Activated CD4-positive, alpha-beta T cell treated with anti-CD3 and anti-CD28 coated beads for 1 hour (primary cell): ENCODE measurements at places on chromosomes 13 and 19.

GRCh38 chr13:111411919-111412650 is 91.6 kb downstream of the TEX29 start:
- no peak for DNase-seq

DNA sequence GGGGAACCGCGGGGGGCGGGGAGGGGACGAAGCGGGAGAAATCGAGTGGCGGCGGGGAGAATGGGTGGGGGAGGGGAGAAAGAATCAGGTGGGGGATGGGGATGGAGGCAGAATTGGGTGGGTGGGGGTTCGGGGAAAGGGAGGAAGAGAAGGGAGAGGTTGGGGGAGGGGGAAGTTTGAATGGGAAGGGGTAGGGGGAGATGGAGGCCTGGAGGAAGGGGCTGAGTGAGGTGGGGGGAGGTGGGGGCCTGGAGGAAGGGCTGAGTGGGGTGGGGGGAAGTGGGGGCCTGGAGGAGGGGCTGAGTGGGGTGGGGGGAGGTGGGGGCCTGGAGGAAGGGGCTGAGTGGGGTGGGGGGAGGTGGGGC is 403 bp upstream of the ADAMTS10 start:
- DNase-seq = no peak

DNA sequence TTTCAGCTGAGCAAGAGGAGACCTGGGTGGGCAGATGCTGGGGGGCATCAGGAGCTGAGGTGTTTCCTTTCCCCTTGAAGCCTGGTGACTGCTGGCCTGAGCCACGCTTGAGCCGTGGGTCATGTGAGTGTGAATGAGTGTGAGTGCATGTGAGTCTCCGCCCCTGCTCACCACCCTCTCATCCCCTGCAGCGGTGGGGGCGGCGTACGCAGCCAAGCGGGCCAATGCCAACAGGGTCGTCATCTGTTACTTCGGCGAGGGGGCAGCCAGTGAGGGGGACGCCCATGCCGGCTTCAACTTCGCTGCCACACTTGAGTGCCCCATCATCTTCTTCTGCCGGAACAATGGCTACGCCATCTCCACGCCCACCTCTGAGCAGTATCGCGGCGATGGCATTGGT is 5.2 kb downstream of the B3GNT8 start:
- no peak for DNase-seq

GRCh38 chr13:99322297-99323103 is 15.3 kb upstream of the GPR183 start:
- DNase-seq = no peak

DNA sequence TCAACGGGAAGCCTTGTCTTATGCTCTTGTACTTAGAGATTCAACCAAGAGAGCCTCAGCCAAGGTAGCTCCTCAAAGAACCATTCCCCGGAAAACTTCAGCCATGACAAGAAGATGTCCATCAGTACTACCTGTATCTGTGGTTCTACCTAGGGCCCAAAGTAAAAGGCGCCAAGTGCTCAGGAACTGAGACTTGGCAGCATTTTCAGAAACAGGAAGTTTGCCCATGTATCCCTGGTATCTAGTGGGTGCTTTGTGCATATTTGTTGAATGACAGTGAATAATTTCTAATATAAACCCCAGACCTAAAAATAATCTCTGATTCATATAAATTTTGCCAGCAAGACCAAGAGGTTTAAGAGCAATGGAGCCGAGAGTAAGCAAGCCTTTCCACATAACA is 7.2 kb downstream of the FAM216B start:
- no peak for DNase-seq

DNA sequence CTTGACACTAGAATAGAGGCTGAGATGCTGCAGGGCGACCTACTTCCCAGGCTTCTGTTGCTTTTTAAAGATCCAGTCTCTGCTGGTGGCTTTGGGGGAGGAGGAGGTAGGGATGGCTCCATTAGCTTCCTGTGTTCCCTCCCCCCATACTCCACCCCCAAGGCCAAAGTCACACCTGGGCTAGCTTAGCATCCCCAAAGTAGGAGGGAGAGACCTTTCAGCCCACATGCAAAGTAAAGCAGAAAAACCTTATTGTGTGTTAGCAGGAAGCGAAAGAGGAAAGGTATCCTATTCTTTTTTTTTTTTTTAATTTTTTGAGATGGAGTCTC is 3.2 kb upstream of the TNPO2 start:
- DNase-seq = no peak

GRCh38 chr13:29436291-29436690 is 159.2 kb downstream of the SLC7A1 start:
- DNase-seq = no peak

- no peak for DNase-seq
These were observed 1.1 kb downstream of the RPL36 start for GRCh38 chr19:5690955-5691821.

DNA sequence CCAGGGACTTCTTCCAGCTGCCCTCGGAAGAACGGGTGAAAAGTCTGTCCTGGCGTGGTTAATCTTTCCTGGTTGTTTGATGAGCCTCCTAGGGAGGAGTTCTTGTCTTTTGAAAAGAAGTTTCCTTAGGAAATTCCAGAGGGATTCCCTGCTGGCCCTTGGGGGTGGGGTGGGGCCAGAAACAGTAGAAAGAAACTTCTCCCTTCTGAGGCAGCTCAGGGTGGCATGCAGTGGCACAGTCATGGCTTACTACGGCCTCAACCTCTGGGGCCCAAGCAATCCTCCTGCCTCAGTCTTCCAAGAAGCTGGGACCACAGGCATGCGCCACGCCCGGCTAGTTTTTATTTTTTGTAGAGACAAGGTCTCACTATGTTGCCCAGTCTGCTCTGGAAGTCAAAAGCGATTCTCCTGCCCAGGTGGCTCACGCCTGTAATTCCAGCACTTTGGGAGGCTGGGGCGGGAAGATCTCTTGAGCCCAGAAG is 1.5 kb downstream of the ZNF101 start:
- DNase-seq = no peak

- no peak for DNase-seq
These were observed 9.5 kb upstream of the RFX1 start for GRCh38 chr19:14015524-14016035.

DNA sequence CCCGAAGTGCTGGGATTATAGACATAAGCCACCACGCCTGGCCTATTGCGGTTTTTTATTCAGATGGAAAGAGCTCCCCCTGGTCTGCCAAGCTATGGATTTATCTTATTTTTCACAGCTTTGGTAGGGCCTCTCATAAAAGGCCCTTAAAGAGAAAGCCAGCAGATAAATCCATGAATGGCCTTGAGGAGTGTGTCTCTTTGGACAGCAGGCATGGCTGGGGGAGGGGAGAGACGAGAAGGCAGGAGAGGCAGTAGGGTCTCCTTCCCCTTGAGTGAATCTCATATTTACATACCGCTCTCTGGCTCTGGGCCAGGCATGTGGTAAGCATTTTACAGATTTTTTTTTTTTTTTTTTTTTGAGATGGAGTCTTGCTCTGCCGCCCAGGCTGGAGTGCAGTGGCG is 25.2 kb downstream of the MARK4 start:
- DNase-seq = no peak

DNA sequence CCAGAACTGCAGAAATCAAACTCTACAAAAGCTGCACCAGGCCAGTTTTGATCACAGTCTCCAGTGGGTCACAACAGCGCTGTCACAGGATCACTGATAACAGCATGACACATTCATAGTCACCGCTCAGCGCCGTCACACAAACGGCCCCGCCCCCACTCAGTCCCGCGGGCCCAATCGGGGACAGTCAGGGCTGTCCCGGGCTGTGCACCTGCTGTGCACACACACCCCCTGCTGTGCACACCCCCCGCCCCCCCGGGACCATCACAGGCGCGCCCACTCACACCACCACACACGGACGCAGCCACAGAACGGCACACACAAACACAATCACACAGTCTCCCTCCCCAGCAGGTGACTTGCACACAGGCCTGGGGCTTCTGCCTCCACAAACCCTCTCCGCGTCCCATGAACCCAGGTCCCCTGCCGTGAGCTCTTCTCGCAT is 435 bp upstream of the ZNF382 start:
- DNase-seq = peak; percentile 82

DNA sequence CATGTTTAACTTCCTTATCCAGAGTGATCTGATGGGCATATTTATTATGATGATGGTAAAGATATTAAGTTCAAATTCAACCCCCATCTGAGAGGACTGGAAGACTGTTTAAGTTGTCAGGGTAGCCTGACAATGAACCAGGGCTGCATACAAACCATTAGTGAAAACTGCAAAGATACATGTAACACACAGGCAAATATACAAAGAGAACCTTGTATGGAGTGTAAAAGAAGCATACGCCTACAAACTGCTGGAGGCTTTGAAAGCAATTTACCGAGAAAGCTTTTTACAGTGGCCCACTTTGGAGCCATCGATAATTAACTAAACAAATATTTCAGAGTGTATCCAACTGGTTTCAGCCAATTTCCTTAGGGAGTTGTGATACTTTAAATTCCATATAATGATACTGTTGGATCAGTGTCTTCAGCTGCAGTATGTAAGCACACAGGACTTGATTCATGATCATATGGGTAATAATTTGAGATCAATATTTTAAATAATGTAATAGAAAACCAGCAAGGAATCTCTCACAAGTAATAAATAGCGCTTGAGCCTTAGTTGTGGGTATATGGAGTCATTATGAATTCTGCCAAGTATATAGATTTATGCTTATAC is 231.5 kb upstream of the SPRY2 start:
- no peak for DNase-seq

- DNase-seq = no peak
These were observed at the start of gene CD70 for GRCh38 chr19:6590827-6591319. TSS of gene CD70 (minus strand) at chr19:6591150. CDS start at chr19:6591002, 148 bp downstream.

DNA sequence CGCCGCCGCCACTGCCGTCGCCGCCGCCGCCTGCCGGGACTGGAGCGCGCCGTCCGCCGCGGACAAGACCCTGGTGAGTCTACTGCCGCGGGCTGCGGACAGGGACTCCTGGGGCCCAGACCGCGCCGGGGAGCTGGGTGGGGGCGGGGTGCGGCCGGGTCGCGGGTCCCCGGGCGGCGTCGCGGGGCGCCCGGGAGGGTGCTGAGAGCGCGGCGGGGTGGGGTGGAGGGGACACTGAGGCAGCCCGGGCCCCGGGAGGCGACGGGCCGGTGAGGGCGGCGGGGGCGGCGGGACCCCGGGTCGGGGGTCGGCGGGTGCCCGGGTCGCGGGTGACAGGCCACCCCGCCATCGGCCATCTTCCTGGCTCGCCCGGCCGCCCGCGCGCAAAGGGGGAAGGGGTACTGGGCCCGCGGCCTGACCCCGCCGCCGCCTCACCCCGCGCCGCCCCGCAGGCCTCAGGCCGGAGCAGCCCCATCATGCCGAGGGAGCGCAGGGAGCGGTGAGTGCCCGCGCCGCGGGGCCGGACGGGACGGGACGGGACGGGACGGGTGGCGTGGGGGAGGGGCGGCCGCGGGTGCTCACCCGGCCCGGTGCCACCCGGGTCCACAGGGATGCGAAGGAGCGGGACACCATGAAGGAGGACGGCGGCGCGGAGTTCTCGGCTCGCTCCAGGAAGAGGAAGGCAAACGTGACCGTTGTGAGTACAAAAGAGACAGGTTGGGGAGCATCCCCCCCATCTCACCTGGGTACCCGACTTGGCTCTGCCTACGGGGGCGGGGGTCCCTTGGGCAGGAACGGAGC is 489 bp downstream of the CCNE1 start:
- DNase-seq = no peak

GRCh38 chr13:31764556-31764955 is 25.2 kb downstream of the RXFP2 start:
- no peak for DNase-seq

- DNase-seq = no peak
These were observed 85.2 kb upstream of the SPATA13 start for GRCh38 chr13:24075137-24075975.

GRCh38 chr13:49569993-49570689 is 15.2 kb downstream of the RCBTB1 start:
- DNase-seq = no peak

DNA sequence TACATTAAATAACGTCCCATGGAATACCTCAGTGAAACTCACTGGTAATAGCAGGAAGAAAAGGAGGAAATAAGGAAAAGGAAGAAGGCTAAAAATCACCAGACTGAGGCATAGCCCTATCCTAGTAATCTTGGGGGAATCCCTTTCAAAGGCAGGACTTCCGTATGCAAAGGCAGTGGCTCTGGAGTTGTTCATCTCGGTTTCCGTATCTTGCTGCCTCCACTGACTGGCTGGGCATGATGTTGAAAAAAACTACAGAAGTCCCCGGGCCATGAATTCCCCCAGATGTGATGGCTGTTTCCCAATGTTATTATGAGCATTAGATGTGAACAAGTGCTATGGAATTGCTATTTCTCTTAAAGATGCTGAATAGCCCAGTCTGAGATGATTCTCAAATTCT is 5.5 kb downstream of the FPR2 start:
- DNase-seq = no peak
